Skin of body (tissue), 3 donors: ENCODE measurements at places on chromosomes 12 and 14. TPM values are rescaled to one million over a fixed set of nuclear protein-coding genes. Genes with fewer than 3 reads are reported as not detected.

Gene MMP17
- total RNA-seq: 8.5 TPM

Gene CFAP73
- total RNA-seq: not detected

DNA sequence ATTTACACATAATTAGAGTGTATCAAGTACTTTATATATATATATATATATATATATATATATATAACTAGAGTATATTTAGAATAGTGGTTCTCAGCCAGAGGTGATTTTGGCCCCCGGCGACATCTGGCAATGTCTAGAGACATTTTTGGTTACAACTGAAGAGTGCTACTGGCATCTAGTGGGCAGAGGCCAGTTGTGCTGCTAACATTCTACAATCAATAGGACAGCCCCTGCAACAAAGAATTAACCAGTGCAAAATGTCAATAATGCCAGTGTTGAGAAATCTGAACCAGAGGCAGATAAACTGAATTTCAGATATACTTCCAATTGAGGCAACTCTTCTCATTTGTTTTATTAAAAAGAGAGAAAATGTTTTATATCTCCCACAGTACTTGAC is 8.9 kb downstream of the GTF2A1 start:
- no peak for DNase-seq

Gene GNG2
- 37.5 TPM for total RNA-seq

DNA sequence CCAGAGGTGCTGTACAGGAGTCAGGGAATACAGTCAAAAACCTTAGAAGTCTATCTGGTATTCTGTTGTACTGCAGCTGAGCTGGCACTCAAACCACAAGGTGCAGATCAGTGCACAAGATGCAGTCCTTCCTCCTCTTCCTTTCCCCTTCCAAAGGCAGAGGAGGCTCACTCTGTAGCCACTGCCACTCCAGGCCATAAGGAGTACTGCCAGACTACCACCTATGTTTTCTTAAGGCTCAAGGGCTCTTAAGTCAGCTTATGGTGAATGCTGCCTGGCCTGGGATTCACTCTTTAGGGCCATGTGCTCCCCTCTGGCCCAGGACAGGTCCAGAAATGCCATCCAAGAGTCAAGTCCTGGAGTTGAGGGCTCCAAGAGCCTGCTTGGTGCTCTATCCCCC is 200.3 kb downstream of the CRADD start:
- DNase-seq: no peak
